ENCODE measurements at places on chromosomes 1 and 21. TPM values are rescaled to one million over a fixed set of nuclear protein-coding genes. Genes with fewer than 3 reads are reported as not detected.

- no peak for DNase-seq
Measured at GRCh38 chr1:54849219-54850068, 37.6 kb downstream of the DHCR24 start.

- peak; percentile 54 for DNase-seq
Measured at GRCh38 chr1:232149287-232150201, 480.4 kb downstream of the SIPA1L2 start.

DNA sequence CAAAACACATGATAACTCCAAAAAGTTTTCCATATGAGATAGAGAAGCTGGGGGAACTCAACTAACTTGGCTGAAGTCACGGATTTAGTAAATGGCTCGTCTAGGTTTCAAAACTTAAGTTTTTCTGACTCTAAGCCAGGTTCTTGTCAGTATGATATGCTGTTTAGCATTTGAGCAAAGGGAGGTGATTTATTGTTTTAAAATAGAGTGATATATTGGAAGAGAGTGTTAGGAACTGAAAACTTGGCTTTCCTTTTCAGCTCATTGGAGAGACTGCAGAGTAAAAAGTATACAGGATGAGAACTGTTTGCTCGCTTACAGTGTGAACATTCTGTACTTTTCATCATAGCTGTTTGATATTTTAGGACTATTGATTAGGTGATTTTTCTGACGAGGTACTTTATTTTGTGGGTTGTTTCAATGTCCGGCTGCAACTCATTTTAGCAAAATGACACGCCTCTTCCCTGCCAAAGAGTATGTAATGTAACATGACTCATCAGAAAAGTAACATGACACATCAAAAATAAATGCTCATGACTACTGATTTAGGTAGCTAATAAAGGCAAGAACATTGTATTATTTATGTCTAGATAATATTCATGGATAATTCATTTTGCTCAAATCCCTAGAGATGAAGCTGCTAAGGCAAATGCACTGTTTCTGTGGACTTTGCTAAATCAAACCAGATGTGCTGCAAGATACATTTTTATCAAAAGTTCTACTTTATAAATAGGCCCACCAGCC lies 355.1 kb downstream of the GPATCH2 start:
- peak; percentile 65 for DNase-seq

GRCh38 chr1:57591842-57592241 lies 168.0 kb upstream of the DAB1 start:
- no peak for DNase-seq

DNA sequence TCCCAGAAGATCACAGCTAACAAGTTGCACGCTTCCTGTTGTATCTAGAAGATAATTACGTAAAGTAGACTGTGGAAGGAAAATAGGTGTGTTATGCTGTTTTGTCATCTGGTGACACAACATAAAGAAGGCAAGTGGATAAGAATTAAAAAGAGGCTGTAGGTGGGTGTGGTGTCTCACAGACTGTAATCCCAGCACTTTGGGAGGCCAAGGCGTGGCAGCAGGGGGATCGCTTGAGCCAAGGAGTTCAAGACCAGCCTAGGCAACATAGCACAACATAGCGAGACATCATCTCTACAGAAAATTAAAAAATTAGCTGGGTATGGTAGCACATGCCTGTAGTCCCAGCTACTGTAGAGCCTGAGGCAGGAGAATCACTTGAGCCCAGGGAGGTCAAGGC lies 17.9 kb upstream of the ZNF281 start:
- DNase-seq, result no peak

DNA sequence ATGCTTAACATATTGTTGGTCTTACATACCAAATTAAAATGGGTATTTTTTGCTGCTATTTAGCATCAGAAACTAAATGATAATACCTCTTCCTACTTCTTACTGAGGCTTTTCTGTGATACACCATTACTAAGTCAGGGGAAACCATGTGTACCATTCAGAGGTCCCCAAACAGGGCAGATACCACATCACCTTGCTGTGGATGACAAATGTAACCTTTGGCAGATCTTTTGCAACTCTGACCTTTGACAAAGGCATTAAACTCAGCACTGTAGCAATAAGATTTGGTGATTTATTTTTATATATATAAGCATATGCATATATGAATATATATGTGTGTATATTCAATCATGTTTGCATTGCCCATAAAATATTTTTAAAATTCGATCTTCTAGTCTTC lies 2.9 kb downstream of the FAM177B start:
- no peak for DNase-seq

- DNase-seq, result peak; percentile 91
Measured at GRCh38 chr1:9201401-9202239, 33.0 kb upstream of the H6PD start.

GRCh38 chr1:232626452-232626851 lies 3.5 kb downstream of the SIPA1L2 start:
- DNase-seq, result no peak

BGLAP gene
- 17.7 TPM for total RNA-seq

- no peak for DNase-seq
Measured at GRCh38 chr1:63936276-63936675, 162.5 kb downstream of the ROR1 start.

DNA sequence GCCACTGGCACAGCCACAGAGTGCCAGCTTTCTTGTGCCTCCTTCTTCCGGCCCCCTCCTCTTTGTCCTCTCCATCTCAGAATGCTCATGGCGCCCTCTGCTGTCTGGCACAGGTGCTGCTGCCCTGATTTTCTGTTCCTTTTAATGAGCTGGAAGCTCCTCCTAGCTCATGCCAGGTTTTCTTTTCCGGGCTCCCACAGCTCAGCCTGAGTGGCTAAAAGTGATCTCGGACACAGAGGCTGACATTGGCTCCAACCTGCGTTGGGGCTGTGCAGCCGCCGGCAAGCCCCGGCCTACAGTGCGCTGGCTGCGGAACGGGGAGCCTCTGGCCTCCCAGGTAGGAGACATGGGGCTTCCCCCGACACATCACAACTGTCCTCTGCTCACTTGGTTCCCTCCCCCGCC lies 18.7 kb downstream of the CNTN2 start:
- DNase-seq, result peak; percentile 45

DNA sequence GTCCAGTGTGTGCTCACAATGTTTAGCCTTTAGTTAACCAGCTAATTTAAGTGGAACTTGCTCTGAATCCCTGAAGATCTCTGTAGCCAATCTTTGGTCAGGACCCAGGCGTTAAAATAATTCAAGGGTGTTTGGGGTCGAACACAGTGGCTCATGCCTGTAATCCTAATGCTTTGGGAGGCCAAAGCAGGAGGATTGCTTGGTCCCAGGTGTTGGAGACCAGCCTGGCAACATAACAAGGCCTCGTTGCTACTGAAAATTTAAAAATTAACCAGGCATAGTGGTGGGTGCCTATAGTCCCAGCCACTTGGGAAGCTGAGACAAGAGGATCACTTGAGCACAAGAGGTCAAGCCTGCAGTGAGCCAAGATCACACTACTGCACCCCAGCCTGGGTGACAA lies 94.3 kb downstream of the ITSN1 start:
- DNase-seq, result no peak

DNA sequence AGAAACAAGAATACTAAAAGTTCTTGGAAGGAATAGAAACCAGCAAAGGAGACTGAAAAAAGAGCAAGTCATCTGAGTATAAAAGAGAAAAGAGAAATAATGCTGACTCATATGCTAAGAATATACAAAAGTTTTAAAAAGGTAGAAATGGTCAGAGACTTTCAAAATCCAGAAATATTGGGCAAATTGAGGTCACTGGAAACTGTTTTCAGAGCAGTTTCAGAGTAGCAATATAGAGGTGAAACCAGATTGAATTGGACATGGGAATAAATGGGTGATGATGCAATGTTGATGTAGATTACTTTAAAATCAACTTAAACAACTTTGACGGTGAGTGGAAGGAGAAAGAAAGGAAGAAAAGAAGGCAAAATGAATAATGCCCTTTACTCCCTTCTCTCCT lies 1.8 kb upstream of the RPS6KC1 start:
- no peak for DNase-seq

DNA sequence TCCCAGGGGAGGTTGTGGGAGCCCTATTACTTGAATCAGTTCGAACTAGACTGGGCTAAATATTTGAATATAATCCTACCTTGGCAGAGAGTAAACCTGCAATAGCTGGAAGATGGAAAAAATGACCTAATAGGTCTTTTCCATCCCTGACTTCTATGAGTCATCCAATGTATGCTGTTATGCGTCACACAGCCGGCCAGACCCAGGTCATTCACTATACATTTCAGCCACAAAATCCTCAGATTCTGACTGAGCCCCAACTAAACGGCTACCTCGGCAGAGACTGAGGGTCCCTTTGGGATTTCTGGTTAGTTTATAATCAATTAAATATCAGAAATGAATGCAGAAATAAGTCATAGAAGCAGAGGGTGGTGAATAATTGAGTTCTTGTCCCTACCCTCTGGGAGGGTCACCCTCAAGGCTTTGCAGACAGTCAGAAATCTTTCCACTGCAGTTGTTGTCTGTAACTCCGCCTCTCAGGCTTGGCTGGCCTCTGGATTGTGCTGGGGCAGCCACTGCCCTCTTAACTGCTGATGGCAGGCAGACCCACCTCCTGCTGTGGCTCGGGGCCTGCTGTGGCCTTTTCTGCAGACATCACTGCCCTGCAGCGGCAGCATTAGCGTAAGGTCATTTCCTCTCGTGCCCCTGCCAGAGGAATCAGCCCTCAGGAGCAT lies 240.5 kb downstream of the TGFB2 start:
- DNase-seq, result peak; percentile 86

ASCL5 gene
- not detected for total RNA-seq

- no peak for DNase-seq
Measured at GRCh38 chr1:161162806-161163205, 3.4 kb upstream of the PPOX start.

MFSD2A gene
- total RNA-seq, result 8.1 TPM

GRCh38 chr1:231390071-231390470 lies 32.0 kb downstream of the EGLN1 start:
- peak; percentile 37 for DNase-seq

- no peak for DNase-seq
Measured at GRCh38 chr21:40602080-40602479, 244.9 kb downstream of the DSCAM start.

MX2 gene
- total RNA-seq, result 115 TPM

VHLL gene
- total RNA-seq, result not detected

- no peak for DNase-seq
Measured at GRCh38 chr1:226730071-226730470, 9.0 kb downstream of the ITPKB start.

DNA sequence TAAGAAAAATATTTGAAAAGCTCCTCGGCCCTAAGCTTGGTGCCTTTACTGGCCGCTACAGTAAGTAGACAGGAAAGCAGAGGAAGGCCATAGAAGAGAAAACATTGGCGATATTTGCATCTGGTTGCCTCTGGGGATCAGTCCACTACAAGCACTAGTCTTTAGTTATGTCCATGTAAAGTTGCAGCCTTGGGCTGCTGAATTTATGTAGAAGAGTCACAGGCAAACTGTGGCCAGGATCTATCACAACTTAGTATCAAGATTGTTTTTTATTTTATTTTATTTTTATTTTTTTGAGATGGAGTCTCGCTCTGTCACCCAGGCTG lies 228.7 kb upstream of the CAMK1G start:
- DNase-seq, result no peak

CFHR4 gene
- not detected for total RNA-seq

DNA sequence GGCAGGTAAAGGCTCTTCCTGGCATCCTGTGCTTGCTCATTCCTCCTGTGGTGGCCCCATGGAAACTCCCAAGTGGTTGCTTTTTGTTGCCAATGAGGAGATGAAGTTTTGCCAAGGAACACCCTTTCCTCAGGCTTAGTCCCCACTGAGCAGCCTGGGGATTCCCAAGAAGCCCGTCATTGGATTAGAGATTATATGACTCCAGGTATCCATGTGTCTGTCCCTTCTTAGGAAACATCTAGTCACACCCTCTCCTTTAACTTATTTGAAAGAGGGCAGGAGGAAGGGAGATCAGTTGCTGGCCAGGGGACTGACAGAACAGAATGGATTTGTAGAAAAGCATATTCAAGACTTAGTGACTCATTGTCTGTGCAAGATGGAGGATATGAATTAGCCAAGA lies 3.8 kb upstream of the LCE3A start:
- DNase-seq, result no peak

DNA sequence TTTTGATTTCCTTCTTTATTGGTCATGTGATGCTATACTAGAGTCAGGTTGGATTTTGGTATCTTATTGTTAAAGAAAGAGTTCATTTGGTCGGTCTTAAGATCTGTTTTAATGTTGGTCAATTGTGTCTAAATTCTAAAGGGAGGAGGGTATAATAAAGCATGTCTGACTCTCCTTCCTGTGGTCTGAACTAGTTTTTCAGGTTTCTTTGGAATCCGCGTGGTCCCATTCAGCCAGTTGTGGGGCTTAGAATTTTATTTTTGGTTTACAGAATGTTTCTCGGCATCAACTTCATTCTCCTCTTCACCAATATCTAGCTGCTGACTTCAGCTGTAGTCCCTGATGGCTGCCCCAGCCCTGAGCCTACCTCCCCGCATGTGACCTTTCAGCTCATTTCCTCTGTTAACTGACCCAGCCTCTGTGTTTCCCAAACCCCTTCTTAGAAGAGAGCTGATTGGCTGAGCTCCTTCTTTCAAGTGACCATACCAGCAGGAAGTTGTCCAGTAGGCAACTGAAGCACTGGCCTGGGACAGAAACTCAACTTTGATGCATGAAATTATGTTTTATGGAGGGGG lies 8.7 kb upstream of the MYOC start:
- DNase-seq, result no peak

BARHL2 gene
- not detected for total RNA-seq

GRCh38 chr1:176521211-176521610 lies 58.2 kb downstream of the PAPPA2 start:
- no peak for DNase-seq

DNA sequence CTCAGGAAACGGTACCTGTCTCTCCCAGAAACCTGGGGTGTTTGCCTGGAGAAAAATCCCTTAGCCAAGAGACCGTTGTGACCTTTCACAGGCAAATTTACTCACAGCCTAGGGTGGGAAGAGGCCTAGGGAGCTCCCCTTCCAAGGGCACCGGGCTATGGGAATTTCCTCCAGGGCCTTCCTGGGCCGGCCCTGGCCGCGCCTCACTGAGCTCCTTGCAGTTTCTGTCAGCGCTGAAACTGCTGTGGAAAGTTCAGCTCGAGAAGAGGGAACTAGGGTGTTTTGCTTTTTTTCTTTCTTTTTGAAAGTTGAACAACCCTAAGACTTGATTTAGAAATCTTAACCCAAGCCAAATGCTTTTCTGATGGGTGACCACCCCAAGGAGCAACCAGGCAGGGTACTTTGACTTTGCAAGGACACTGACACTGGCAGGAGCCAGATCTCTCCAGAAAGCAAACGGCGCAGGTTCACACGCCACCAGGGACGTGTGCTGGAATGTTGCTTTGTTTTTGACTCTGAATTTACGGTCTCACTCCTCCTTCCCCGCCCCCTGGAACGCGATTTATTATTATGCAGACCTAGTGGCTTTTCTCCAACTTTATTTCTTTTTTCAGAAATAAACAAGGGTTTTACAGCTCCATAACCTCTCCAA lies 229.6 kb upstream of the JUN start:
- DNase-seq, result peak; percentile 44

PTPRC gene
- 0.98 TPM for total RNA-seq

FMOD gene
- not detected for total RNA-seq

Measured in RPMI7951 (cell line).